Stomach (tissue), 19 donors: ENCODE measurements at places on chromosomes 7 and 10.

DNA sequence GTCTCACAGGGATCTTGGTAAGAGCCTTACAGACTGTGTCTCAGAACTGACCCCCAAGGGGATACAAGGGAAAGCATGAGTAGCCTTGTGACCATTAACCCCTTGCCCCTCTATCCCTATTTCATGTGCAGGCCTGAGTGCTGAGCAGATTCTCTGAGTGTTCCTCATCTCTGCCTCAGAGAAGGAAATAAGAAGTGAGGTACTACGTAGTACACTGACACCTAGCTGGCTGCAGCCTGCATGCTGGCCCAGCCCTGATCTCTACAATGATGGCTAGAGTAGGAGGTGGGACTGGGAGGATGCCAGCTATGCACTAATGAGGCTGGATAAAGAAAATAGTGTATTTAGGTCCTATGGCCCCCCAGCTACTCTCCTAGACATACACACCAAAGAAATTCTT, 174.9 kb upstream of the HPS1 start:
- no peak for DNase-seq

- DNase-seq = no peak
These were observed 314.4 kb upstream of the BMPER start for GRCh38 chr7:33590916-33591315.

DNA sequence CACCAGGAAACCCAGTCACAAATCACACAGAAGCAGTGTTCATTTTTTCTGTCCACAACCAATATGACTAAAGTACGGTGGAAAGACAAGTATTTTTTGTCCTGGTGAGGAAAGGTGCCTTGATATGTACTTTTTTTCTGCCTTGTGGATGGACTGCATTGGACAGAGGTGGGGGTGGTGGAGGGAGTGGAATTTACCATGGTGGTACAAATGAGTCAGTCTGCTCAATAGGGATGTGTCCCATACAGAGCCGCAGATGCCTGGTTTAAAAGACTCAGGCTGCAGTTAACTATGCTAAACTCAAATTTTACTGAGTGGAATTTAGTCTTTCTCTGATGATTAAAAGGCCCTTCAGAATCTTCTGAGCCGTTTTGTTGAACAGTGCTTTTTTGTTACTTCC, 674.5 kb upstream of the GALNT17 start:
- peak; percentile 11 for DNase-seq

- DNase-seq = no peak
These were observed 1.0 kb downstream of the AP1S1 start for GRCh38 chr7:101155303-101155702.

GRCh38 chr10:14259696-14260566, 70.8 kb downstream of the FRMD4A start:
- DNase-seq = peak; percentile 38

DNA sequence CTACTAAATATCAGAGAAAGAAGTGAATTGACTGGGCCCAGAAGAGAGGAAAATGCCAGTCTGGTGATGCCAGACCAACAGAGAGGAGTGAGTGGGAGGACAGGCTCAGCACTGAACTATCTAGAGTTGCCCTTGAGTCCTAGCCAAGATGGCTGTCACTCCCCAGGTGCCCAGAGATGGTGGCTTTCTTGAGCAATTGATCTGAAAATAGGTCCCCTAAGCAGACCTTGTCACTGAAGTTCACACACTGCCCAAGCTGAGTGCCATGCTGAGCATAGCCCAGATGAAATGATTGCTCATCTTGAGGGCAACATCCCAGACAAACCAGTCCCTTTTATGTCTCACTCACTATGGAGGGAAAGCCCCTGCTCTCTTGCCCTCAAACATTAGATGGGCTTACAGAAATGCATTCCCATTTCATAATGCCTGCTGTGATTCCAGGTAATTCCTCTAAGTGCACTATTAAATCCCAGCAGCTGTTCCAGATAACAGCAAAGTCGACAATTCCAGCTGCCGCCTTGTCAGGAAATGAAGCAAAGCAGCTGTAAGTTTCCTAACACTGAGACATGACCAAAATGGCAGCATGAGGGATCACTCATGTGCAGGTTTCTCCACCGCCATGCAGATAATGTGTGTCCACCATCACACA, 329.4 kb downstream of the KCNMA1 start:
- peak; percentile 63 for DNase-seq

- peak; percentile 38 for DNase-seq
These were observed 220.2 kb downstream of the DGKI start for GRCh38 chr7:137626469-137627067.
